Purkinje cell (primary cell): ENCODE measurements at places on chromosomes 5 and 9. TPM values are rescaled to one million over a fixed set of nuclear protein-coding genes. Genes with fewer than 3 reads are reported as not detected.

The CCNO gene
- polyA plus RNA-seq: 1.1 and 3.0 TPM in 2 replicates

The SLC44A1 gene
- polyA plus RNA-seq: 6.8 and 9.7 TPM in 2 replicates

The C9orf43 gene
- not detected in 2 replicates for polyA plus RNA-seq

The MAMDC4 gene
- polyA plus RNA-seq: 0.12 and 0.14 TPM in 2 replicates

The TMEM232 gene
- 6.6 and 24.5 TPM in 2 replicates for polyA plus RNA-seq

The FGF18 gene
- polyA plus RNA-seq: not detected in 2 replicates

The CCDC192 gene
- not detected in 2 replicates for polyA plus RNA-seq

The GTF2H2C gene
- polyA plus RNA-seq: 25.0 and 30.3 TPM in 2 replicates

The ST8SIA4 gene
- 0.31 TPM in 1 of 2 replicates, not detected in the other for polyA plus RNA-seq

The CDC25C gene
- polyA plus RNA-seq: not detected in 2 replicates
